Activated CD4-positive, CD25-positive, alpha-beta regulatory T cell treated with anti-CD3 and anti-CD28 coated beads, Interleukin-2, amount 50 U/mL, for 72 hours (primary cell): ENCODE measurements at places on chromosomes 16 and 17.

- DNase-seq, result no peak
These were observed 186.4 kb upstream of the ERCC4 start for GRCh38 chr16:13733561-13733960.

DNA sequence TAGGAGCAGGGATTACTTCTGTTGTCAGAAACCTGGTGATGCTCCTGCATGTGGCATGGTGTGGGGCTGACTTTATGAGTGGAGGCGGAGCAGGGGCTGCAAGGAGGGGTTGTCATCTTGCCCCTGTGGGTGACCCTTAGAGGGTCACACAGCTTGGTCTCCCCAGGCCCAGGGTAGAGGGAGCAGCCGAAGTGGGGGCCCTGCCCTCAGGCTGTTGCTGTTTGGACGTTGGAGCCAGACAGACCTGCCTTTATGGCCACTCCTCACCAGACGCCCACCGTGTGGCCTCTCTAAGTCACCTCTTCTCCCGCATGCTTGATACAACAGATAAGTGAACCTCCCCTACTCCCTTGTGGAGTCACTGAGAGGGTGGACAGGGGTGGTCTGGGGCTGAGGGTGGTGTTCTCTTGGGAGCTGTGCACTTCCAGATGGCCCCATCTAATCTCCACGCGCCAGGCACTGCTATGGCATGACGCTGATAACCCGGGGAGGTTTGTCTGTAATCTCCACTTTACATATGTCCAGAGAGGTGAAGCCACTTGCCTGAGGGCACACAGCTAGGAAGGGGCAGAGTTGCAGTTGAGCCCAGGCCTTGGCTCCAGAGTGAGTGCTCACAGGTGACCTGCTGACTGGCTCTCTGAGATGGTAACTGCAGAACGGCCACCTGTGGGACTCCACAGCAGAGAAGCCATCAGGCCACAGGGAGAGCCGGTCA lies 10.0 kb downstream of the MAP2K3 start:
- no peak for DNase-seq

GRCh38 chr16:90041896-90042473 lies 22.7 kb upstream of the DBNDD1 start:
- no peak for DNase-seq

DNA sequence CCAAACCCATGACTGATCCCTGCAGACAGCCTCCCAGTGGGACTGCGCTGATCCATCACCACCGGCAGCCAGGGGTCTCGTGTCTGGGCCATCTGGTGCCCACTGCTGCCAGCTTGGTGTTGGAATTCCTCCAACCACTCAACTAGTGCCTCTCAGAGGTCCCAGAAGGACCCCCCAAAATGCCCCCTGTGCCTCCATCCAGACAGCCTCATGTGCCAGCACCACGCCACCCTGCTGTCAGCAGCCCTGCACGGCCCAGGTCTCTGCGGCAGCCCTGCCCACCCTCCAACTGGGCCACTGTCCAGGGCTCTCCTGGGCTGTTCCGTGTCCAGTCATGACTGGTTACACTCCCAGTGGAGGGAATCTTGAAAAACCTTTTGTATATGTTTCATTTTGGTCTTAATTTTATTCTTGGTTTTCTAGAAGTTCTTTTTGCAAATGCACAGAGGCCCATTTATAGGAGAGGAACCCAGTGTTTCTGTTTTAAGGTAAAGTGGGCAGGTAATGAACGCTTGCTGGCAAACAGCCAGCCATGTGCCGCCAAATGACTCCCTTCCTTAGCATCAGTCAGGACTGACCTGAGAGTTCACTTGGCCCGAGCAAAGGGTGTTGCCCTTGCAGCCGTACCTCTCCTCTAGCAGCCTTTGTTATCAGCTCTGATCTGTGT lies 34.6 kb downstream of the GRIN2C start:
- no peak for DNase-seq

DNA sequence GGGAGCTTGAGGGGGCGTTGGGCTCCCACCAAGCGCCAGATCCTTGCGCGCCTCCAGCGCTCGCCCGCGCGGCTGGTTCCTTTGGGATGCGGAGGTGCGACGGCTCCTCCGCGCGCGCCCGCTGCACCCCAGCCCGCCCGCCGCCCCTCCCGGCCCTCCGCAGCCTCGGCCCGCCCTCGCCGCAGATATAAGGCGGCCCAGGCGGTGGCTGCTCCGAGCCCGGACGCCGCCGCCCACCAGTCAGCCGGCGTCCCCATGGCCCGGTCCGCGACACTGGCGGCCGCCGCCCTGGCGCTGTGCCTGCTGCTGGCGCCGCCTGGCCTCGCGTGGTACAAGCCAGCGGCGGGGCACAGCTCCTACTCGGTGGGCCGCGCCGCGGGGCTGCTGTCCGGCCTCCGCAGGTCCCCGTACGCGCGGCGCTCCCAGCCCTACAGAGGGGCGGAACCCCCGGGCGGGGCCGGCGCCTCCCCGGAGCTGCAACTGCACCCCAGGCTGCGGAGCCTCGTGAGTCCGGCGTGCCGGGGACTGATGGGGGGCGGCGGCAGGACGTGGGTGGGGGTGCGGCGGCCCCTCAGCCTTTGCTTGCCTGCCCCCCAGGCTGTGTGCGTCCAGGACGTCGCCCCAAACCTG lies at the start of gene NPB:
TSS of gene NPB (plus strand) at position 216 of the 630 bp plus-strand sequence. CDS start at position 256, 40 bp downstream.
- no peak for DNase-seq

- no peak for DNase-seq
These were observed 7.6 kb downstream of the SCPEP1 start for GRCh38 chr17:56985371-56986162.

DNA sequence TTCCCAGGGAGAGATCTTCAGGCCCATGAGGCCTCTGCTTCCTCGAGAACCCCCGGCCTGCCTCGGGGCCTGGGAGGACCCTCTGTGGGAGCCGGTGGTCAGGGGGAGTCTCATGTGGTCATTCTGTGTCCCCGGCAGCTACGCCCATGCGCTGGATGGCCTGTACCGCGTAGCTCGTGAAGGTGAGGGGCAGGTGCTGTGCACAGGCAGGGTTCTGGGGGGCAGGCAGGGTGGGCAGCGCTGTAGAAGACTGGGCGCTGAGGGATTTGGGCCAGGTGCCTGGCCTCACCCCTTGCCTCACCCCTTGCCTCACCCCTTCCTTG lies 4.6 kb downstream of the SLC25A10 start:
- no peak for DNase-seq
